Stimulated activated CD8-positive, alpha-beta memory T cell treated with anti-CD3 and anti-CD28 coated beads, Interleukin-4, amount 100 ng/mL, for 1 hour (primary cell): ENCODE measurements at places on chromosomes 12 and 14.

GRCh38 chr14:96059519-96060135 is 20.5 kb downstream of the C14orf132 start:
- no peak for DNase-seq

DNA sequence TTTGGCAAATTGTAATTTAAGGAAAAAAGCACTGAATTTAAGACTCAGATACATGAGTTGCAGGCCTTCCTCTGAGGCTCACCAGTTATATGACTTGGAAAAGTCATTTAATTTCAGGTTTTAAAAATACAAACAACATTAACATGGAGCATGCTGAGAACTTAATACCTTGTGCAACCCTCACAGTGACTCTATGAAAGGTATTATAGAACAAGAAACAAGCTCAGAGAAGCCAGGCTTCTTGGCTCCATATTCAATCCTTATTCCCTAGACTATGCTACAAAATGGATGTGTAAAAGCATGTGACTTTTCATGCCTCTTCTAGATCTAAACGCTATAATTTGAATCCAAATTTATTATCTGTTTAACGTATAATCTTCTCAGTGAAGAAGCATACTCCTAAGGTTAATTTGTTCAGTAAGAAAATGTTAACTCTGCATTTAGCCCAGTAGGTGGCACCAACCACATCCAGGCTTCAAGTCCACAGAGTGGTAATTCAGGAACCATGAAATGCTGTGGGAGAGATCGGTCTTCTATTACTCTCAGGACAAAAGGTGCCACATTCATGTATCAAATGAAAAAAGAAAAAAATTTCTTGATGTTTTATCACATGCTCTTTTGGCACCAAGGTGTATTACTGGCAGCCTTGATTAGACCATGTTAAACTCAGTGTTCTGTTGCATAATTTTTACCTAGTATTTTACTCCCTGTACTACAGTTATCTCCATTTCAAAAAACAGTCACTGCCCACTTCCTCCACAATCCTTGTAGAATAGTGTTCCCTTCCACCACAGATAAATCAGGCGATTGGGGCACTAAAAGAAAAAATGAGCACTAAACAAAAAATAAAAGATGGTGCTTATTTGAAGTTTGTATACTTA is 9.3 kb downstream of the CCDC196 start:
- no peak for DNase-seq

GRCh38 chr12:31804185-31804504 is 75.3 kb upstream of the AMN1 start:
- DNase-seq = no peak

DNA sequence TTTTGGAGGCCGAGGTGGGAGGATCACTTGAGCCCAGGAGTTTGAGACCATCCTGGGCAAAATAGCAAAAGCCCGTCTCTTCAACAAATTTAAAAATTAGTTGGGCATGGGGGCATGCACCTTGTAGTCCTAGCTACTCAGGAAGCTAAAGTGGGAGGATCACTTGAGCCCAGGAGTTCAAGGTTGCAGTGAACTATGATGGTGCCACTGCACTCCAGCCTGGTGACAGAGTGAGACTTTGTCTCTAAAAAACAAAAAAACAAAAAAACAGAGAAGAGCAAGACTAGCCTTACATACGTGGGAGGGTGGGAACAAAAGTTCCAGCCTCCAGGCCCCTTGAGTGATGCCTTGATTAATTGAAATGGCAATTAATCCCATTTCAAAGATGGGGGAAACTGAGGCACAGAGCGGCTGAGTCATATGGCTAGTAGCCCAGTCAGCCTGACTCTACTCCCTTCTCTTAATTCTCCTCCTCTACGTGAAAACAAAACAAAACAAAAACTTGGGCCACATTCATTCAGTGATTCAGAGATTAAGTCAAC is 3.3 kb upstream of the FAM222A start:
- DNase-seq = no peak

- no peak for DNase-seq
Observed at GRCh38 chr12:19819231-19819630, 379.9 kb downstream of the AEBP2 start.

- DNase-seq = no peak
Observed at GRCh38 chr12:99110868-99111267, 465.8 kb downstream of the APAF1 start.

DNA sequence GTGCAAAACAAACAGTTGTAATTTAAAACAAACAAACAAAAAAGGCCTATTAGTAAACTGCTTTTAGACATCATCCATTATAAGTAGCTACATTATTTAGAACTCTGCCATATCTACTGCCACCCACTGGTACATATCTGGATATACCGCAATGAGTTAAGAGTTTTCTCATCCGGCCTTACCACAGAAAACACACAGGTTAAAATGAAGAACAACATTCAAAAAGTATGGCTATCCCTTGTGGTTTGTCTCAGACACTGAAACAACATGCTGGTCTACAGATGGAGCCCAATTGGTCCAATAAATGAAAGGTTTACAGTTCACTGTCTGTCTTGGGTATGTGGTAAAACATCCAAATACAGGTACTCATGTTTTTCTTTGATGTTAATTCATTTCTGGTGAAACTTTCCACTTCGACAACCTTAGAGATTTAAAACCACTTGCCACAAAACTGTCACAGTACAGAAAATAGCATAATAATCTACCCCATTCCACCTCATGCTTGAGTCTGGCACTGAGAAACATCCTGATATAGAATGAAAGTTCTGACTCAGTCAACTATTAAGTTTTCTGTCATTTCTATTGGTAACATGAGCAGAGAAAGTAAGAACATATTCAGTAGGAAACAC is 354.3 kb downstream of the CEP128 start:
- DNase-seq = no peak

DNA sequence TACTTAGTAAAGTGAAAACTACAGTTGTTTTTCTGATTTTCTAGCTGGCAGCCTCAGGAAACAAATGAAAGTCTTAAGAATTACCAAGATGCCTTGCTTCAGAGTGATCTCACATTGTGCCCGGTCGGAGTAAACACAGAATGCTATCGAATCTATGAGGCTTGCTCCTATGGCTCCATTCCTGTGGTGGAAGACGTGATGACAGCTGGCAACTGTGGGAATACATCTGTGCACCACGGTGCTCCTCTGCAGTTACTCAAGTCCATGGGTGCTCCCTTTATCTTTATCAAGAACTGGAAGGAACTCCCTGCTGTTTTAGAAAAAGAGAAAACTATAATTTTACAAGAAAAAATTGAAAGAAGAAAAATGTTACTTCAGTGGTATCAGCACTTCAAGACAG is 28.9 kb downstream of the RXYLT1 start:
- no peak for DNase-seq

DNA sequence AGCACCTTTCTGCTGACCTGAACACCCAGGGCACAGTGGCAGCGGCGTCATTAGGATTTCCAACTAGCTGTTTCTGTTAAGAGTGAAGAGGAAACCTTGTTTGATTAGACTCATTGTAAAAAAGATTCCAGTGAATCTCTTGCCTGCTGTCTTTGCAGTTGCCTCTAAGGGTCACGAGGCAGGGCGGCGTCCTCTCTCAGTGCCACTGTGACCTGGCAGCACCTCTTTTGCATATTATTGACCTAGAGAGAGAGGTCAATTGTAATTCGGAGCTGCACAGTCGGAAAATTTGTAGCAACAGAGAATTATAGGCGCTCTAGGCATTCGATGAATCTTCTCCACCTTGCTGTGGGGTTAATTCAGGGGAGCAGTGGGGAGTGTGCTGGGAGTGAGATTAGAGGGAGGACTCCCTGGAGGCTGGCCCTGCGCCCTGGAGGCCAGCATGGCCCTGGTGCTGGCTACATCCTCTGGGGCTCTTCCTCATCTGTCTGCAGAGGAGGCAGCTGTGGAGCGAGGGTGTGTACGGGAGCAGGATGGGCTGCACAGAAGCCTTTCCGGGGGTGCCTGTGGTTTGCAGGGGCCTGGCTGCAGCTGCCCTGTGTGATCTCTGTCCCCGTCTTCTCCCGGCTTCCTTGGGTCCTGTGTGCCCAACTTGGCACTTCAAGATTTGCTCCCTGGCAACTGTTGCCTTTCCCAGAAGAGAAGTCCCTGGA is 14.3 kb downstream of the PACS2 start:
- no peak for DNase-seq

DNA sequence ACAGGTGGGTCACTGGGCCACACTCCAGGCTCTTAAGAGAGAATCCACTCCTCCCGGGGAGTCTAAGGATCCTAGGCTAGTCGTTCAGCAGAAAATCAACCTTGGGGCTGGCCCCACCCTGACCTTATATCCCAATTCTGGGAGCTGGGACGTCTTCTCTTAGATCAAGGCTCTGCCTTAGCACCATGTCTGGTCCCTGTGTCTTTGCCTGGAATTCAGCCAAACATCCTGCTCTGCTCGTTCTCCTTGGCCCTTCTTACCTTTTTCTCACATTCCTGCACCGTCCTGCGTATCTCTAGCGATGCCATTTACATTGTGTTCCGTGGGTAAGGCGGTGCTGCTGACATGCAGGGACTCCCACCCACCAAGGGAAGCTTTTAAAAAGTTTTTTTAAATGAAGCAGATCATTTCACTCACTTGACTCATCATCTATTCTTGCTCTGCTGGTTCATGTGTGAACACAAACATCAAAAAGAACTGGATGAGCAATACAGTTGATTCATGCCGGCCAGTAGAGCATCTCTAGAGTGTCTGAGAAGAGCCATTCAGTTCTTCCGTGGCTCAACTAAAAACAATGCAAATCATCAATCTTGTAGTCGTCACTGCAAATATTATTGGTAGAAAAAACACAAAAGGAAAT is 50.2 kb downstream of the KCNK13 start:
- no peak for DNase-seq

DNA sequence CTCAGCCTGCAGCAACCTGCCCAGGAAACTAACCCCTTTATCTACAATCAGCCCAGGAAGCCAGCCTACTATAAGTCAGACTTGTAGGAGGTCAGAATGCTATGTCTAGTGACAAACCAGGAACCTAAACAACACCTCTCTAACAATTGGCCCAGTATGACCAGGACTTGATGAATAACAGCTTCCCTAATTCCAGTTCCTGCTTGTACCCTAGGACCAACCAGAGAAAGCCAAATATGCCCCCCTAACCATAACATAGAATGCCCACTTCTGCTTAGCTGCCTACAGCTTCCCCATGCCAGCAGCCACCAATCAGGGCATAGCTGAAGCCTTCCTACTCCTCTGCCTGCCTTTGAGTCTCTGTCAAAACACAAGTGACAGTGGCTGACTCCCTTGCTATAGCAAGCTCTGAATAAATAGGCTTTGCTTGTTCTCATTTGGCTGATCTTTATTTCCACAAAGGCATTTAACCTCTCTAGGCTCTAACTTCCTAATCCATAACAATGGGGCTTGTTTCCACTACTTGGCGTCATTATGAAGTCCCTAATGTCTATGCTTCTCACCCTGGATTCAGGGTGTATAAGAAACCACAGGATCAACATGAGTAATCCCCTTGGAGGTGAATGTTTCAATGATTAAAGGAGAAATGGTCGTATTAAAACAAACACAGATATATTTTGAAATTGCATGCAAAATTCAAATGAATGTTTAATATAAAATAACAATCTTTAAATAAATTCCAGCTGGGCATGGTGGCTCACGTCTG is 220.2 kb downstream of the ANO6 start:
- no peak for DNase-seq

DNA sequence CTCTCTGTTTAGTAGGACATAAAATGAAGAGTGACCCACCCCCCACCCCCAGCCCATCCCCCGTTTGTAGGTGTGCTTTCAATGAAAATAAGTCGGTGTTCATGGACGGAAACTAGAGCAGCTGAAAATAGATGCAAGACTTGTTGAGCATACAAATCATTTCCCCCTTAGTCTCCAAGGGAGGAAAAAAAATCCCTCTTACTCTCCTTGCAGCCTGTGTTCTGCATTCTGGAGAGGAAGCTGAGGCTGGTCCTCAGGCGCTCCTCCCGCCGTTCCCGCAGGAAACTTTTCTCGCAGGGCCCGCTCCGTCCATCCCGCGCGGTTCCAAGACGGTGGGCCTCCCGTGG is 259.0 kb upstream of the E2F7 start:
- no peak for DNase-seq

- DNase-seq = no peak
Observed at GRCh38 chr12:78164154-78164553, 333.5 kb downstream of the NAV3 start.

- DNase-seq = no peak
Observed at GRCh38 chr12:117526757-117527478, 165.5 kb upstream of the NOS1 start.

- no peak for DNase-seq
Observed at GRCh38 chr14:69204753-69205152, 13.5 kb downstream of the EXD2 start.

GRCh38 chr14:98926146-98926545 is 345.9 kb downstream of the BCL11B start:
- peak; percentile 3 for DNase-seq

GRCh38 chr12:119308708-119309456 is 25.6 kb upstream of the CCDC60 start:
- no peak for DNase-seq

DNA sequence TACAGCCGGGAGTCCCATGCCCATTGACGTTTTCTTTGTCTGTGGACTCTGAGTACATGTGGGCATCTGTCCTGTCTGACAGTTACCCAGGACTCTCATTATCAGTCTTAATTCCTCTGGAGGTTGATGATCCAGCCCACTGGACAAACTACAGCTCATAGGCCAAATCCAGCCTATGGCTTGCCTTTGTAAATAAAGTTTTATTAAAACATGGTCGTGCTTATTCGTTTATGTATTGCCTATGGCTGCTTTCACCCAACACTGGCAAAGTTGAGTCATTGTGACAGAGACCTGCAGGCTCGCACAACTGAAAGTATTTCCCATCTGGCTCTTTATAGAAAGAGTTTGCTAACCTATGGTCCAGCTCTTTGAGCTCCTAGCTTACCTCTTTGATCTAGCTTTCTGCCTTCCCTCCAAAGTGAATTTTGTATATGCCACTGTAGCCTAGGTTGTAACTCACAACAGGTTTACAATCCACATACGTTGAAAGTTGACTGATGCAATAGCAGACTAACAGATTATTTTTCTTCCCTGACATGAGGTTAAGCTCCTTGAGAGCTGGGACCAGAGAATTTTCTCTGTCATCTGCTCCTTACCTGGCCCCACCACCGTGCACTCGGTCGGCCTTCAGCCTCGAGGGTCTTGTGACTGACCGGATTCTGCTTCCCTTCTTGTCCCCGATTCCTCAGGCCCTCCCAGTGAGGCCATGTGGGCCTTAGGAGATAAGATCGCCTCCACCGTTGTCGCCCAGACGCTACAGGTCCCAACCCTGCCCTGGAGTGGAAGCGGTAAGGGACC is 57.3 kb downstream of the ACACB start:
- no peak for DNase-seq

GRCh38 chr14:79727900-79728299 is 483.4 kb downstream of the DIO2 start:
- DNase-seq = no peak

GRCh38 chr14:79680087-79680486 is 531.2 kb downstream of the DIO2 start:
- DNase-seq = no peak

GRCh38 chr14:92022036-92022435 is 17.8 kb downstream of the TRIP11 start:
- no peak for DNase-seq

- DNase-seq = no peak
Observed at GRCh38 chr12:76554405-76555230, 5.0 kb downstream of the OSBPL8 start.

- no peak for DNase-seq
Observed at GRCh38 chr12:70309348-70309747, 56.7 kb upstream of the KCNMB4 start.
